ENCODE measurements at places on chromosomes 4 and X.

DNA sequence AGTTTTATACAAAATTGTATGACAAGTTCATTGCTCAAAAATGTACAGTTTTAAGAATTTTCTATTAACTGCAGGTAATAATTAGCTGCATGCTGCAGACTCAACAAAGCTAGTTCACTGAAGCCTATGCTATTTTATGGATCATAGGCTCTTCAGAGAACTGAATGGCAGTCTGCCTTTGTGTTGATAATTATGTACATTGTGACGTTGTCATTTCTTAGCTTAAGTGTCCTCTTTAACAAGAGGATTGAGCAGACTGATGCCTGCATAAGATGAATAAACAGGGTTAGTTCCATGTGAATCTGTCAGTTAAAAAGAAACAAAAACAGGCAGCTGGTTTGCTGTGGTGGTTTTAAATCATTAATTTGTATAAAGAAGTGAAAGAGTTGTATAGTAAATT, 131.0 kb downstream of the TET2 start:
- no peak for DNase-seq

DNA sequence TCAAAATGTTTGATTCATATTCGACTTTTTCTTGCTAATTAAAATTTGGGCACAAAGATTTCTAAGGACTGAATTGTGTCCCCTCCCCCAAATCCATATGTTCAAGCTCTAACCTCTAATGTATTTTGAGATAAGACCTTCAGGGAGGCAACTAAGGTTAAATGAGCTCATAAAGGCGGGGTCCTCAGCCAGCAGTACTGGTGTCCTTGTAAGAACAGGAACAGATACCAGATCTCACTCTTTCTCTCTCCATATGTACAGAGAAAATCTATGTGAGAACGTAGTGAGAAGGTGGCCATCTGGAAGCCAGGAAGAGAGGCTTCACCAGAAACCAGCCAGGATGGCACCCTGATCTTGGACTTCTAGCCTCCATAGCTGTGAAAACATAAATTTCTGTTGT, 116.9 kb downstream of the VEGFC start:
- DNase-seq: no peak

DNA sequence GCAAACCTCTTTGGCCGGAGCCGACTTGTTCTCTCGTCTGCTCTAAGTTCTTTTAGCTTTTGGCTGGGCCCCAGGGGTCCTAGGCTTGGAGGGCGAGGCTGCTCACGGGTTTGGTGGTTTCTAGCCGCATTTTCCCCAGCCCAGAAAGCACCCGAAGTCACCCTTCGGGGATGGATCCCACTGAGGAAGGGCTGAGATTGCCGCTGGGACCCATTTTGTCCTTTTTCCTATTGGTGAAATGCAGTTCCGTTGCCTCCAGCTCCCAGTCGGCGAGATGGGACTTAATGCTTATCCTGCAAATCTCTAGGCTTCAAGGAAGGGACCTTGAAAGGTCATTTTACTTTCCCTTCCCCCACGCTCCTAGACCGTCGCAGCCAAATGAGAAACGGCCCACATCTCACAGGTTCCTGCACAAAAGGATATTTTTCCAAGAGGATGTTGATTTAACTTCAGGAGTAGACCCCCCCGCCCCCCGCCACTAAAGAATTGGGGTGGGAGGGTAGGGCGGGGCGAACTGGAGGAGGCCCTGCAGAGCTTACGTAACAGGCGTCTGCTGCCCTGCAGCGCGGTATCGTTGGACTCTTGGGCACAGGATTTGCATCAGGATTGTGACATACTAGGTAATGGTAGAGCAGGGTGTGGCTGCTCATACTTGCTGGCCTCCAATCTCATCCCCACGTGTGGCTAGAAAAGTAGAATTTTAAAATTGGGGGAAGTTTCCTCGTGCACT, 564 bp downstream of the PGK1 start:
- DNase-seq: peak; percentile 46

- DNase-seq: no peak
Measured at GRCh38 chr4:113537628-113538027, 223.9 kb downstream of the CAMK2D start.

DNA sequence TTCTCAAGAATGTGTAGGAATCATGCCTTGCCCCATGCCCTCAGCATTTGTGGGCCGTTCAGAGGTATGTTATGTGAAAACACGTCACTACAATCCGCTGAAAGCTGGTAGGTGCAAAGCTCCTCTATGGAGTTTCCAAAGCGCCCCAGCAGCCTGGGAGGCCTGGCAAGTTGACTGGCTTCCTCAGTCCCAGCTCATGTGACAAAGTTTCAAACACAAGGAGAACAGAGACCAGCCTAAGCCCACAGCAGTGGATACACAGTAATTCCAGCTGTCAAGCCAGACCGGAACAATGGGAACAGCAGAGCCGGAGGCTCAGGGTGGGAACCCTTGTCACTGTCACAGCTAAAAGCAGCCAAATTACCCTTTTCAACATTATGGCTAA, 33.5 kb downstream of the NAT8L start:
- no peak for DNase-seq

GRCh38 chrX:51598899-51599298, 19.8 kb downstream of the CENPVL3 start:
- no peak for DNase-seq

DNA sequence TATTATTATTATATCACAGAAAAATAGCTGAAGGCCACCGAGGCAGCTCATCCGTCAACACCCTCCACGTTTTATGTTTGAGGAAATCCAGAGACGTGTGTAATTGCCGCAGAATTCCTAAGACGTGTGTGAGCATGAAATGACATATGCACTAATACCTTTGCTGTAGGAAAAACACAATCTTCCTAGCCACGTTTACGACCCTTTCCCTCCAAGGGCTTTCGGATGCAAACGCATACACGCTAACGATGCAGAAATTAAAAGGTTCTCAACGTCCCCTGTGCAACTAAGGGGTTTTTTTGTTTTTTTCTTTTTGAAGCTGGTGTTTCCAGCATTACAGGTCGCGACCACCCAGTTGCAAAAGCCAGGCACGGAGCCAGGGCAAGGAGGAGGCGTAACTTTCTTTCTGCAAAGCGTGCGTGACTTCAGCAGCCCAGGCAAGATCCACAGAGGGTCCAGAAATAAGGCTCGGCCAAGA, 33.8 kb downstream of the CRLF2 start:
- no peak for DNase-seq

- peak; percentile 3 for DNase-seq
Measured at GRCh38 chr4:158316264-158316663, 106.0 kb downstream of the TMEM144 start.

GRCh38 chr4:54165011-54165410, 64.1 kb upstream of the PDGFRA start:
- DNase-seq: no peak

DNA sequence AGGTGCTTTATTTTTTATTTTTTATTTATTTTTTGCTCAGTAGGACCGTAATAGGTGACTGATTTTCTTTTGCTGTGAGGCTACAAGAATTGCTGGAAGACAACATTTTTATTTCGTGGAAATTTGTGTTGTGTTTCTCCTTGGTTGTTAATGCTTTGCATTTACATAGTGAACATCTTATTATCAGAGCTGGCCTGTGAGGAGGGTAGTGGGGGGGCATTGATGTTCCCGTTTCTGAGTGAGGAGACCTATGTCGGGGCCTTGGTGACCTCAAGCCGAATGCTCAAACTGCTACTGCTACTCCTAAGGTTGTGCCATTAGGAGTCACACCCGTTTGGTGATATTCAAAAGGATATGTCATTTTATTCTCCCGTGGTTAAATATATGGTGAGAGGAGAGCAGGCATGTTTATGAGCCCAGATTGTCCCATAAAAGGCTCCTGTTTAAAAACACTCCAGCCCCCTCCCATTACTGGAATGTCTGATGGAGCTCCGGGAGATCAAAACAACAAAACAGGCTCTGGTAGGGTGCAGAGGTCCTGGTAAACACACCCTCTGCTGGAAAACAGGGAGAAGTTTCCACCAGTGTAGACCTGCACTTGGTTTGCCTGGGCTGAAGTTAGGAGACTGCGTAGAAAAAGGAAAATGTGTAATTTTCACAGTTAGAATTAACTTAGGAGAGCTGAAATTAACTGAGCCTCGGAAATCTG, 5.6 kb downstream of the PDGFRA start:
- DNase-seq: no peak

GRCh38 chr4:26065833-26066232, 151.8 kb downstream of the SMIM20 start:
- no peak for DNase-seq

GRCh38 chr4:131613086-131613823, 1535.8 kb upstream of the PCDH10 start:
- no peak for DNase-seq

- DNase-seq: no peak
Measured at GRCh38 chr4:24497221-24497620, 87.1 kb downstream of the DHX15 start.

DNA sequence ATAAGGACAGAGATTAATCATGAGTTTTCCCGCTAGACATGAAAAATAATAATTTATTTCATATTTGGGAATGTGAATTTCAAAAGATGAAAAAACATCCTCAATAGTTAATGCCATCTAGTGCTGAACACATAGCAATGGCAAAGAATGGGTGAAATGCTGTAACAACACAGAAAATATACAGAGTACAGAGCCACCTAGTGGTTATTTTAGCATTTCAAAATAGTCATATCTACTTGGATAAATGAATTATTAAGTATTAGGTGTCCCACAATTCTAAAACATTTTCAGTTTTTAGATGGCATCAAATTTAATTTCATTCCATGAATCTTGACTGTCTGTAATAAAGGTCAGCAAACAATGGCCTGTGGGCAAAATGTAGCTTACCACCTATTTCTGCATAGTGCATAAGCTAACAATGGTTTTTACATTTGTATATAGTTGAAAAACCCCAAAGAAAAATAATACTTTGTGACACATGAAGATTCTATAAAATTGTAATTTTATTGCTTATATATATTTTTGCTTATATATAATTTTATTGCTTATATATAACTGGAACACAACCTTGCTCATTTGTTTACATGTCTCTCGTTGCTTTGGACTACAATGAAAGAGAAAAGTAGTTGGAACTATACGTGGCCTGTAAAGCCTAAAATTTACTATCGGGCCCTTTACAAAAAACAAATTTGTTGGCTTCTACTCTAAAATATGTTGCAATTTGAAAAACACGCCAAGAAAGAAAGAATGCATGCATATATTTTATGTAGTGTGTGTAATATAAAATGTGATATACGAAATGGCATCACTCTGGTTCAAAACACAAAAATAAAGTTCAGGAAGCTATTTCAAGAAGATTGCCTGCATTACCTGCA, 99.1 kb upstream of the FAM47C start:
- no peak for DNase-seq

DNA sequence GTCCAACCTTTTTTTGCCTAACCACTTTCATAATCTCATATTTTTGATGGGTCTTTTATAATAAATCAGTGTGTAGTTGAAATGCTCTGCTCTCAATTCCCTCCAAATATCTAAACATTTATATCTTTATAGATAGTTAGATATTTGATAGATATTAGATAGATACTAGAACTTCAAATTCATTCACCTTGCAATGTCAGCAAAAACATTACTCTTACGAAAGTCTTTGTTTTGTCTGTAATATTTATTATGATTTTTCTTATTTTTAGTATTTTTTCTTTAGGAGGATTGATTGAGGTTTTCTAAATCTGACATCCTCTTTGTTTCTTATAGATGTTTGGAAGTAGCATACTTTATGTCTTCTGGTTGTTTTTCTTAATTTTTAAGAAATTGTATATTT, 2563.6 kb downstream of the PCDH7 start:
- no peak for DNase-seq

GRCh38 chrX:26037367-26037766, 100.8 kb upstream of the MAGEB18 start:
- DNase-seq: no peak

DNA sequence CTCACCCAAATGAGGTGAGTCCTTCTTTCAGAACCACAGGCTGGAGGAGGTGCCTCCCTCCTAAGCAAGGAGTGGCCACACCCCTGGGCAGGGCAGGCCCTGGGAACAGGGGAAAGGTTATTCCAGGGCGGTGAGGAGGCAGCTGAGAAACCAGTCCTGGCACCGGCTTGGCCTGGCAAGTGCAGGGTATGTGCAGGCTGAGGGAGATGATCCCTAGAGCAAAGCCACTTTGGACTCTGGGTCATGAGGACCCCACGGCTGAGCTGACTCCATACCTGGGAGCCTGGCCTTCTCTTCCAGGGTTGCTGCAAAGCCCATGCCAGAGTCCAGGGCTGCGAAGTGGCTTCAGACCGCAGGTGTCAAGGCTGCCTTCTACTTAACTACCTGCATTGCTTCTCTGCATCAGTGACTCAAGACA, 49.5 kb upstream of the HELT start:
- no peak for DNase-seq

DNA sequence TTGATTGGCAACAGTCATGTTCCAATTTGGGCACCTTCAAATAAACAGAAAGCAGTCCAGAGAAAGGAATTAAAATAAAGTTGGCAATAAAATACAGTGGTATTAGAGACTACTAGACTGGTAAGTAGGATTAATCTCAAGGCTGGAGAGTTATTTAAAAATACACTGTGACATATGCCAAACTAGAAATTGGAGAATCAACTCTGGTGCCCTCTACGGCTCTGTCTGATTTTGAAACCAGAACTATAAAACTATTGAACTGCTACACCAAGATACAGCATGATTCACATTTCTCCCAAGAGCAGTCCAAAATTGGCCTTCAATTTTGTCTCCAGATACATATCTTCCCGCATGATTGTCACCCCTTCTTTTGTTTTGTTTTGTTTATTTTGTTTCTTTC, 78.7 kb upstream of the FAM47B start:
- no peak for DNase-seq

- DNase-seq: no peak
Measured at GRCh38 chr4:140286456-140286855, 87.0 kb upstream of the SCOC start.

DNA sequence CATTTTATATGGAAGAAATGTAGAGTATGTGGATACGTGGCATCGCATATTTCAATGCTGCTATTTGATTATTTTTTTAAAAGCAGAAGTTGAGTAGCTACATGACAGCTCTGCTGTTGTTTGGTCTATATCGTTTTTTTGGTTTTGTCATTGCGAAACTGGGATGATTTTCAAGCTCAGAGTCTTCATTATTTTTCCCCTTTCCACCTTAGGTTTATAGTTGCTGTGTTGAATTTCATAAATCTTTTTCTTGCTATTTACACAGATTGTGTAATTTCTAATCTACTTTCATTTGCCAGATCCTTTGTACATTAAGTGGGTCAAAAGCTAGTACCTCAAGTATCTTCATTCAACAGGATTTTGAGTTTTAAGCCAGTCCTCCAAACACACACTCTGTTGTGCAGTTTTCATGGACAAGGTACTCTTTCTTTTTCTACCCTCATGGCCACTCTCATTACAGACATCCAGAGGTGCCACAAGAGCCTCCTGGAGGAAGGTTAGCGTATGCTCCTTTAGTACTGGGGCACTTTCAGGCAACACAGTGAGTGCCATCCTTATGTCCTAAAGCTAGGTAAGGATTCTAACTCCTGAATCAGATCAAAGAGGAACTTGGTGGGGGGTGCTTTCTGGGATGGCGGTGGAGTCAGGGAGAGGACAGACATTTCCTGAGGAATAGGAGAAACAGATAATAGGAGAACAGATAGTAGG, 123.2 kb downstream of the FHIP1A start:
- no peak for DNase-seq

DNA sequence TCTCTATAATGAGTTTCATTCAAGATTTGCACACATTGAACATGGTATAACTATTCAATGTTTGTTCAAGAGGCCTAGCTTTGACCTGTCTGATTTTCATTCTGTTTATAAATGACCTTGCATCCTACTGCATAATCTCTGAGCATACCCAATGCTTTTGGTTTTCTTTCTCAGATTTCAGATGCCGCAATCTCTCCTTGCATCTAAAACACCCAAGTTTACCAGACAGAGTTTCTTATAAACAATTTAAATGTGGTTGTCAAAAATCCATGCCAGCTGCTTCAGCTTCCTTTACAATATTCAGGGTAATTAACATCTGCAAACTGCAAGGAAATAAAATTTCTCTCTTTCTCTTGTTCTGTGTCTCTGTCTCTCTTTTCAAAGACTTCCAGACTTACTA, 123.0 kb upstream of the PCDH18 start:
- no peak for DNase-seq

Data from GM12864 (cell line).